ENCODE measurements at places on chromosomes 11 and 22.

GRCh38 chr22:32754413-32755041 lies 47.0 kb upstream of the TIMP3 start:
- DNase-seq: no peak

DNA sequence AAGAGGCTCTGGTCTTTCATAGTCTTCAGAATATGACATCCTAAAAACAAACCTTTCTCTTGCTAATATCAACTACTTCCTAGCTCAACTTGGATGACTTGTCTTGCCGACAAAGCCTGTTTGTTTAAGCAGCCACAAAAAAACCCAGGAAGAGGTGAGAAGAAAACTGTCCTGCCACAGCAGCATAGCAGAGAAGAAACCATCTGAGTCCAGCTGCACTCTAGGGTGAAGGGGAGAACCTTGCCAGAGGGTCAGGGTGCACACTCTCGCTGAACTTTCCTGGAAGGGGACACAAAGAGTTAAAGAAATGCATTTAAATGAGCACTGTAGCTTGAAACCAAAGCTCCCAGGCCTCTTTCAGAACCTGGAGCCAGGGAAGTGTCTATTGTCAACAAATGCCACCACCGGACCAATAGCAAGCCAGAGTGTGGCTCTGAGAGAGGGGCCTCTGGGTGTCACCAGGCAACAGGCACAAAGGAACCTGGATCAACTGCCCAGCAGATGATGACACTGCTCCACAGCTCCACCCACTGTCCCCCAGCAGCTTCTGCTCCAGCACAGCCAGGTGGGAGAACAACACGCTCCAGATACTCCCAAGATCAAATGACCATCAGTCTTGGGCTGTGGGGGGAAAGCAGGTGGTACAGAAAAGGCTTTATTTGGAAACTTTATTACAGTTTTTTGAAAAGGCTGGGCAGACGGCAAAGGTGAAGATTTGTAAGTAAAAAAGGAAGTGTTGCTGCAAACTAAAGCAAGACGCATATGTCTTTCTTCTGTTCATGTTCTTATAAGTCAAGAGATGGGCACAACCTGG lies 105.7 kb downstream of the RASSF10 start:
- DNase-seq: no peak

DNA sequence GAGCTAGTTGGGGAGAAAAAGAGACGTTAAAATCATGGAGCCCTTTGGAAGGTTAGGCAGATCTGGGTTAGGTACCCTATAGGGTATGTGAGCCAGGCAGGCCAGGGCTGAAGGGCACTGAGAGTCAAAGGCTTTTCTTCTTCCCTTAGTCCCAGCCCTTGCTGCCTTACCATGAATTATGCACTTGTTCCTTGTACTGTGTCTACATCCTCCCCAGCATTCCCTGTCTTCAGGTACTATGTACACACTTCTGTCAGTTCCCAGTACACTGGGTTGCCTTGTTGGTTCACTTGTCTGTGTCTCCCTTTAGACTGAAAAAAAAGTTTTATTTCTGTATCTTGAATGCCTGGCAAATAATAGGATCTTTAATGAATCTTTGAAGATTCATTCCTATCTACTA lies 16.9 kb downstream of the RNF185 start:
- no peak for DNase-seq

DNA sequence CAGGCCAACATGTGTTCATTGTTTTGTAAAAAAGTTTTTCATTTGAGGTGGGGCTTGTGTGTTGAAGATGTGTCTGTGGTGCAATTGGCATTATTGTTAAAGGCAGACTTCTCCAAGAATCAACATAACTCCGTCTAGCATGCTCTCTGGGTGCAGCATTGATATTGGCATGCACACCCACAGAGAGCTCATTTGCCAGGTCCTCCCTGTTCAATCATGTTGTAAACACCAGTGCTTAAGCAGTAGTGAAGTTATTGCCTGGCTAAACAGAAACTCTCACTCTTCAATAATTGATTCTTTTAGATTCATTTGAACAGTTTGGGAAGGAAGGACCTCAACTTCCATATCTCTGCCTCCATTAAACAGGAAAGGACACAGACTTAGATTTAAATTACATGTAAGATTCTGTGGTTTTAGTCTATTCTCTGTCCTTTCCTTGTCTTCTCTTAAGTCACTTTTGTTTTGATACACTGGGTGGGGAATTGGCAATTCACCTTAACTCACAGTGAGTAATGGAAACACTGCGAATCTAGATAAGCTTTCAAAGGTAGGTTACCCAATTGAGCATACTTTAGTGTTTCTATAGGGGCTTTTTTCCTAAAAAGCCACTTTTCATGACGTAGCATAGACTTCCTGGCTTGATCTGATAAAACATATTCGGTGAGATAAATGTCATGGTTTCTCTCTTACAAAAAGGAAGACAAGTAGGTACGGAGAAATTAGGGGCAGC lies 30.8 kb upstream of the EXPH5 start:
- no peak for DNase-seq

- no peak for DNase-seq
These were observed 6.9 kb downstream of the FXYD6 start for GRCh38 chr11:117869604-117870003.

- DNase-seq: no peak
These were observed 21.7 kb upstream of the PRDM10 start for GRCh38 chr11:130024361-130024760.

- peak; percentile 52 for DNase-seq
These were observed 44.7 kb downstream of the ABTB2 start for GRCh38 chr11:34313099-34313517.

DNA sequence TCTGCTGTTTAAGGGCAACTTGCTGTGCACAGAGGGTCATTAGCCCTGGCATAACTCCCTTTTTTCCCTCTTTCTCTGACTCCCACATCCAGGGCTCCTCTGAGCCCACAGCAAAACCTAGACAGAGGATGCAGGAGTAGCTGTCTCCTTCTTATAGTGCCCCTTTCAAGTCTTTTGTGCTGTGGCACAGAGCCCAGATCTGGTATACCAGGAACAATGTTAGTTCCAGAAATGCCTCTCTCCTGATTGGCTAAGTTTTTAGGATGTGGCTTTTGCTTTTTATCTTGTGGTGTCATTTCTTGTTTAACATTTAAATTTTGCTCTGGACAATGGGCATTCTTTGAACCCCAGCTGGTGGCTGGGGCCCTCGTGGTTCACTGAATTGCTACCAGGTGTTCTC lies 25.6 kb upstream of the RRM1 start:
- DNase-seq: no peak

DNA sequence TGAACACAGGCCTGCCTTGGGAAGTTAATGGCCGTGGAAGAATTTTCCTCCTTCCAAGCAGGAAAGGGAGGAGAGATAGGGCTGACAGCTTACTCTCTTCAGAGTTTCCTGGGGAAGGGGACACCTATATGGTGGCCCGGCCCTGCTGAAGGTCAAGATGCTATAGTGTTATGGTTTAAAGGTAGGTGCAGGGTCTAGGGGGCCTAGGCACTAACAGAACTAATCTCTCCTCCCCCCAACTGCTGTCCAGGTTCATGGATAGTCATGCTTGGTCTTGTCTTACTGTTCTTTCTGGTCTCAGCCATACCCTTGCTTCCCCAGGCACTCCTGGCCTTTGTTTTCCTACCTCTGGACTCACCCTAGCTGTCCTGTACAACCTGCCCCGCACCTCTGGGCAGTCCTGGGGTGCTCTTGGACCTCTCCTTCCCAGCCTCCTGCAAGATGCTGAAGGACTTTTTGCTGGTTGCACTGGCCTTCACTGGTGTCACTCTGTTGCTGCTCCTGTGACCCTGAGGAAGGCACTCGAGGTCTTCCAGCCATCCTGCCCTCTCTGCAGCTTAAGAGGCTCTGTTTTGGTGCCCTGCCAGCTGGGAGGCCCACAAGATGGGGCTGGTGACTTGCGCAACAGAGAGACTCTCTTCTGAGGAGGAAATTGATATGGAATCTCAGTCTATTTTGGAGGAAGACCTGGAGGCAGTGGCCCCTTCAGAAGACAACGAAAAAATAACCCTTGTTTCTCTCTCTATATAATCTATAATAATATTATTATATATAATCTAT lies 17.9 kb downstream of the SEC14L3 start:
- no peak for DNase-seq

DNA sequence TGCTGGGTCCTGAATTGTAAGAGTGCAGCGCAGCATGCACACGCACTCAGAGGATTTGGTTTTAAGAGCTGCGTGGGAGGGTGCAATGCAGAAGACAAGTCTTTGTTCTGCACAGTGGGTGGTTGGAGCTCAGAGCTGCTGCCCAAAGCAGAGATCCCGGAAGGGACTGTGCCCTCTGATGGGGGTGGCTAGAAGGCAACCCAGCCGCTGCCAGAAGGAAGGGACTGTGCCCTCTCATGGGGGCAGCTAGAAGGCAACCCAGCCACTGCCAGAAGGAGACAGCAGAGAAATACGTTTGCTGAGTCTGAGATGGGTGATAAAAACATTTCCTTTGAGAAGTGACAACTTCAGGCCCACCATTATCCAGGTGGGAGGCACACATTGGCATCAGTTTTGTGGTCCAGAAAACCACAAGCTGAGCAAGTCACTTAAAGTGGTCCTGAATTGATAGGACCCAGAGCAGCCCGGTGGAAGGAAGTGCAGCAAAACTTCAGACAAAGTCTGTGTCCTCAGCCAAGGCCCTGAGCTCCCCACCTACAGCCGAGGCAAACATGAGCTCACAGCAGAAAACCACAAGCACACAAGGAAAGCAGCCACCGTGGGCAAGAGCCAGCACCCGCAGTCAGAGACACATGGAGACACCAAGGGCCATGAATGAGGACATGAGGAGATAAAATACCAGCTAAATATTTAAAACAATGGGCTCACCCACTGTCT lies 4.3 kb downstream of the KRTAP5-6 start:
- DNase-seq: no peak

DNA sequence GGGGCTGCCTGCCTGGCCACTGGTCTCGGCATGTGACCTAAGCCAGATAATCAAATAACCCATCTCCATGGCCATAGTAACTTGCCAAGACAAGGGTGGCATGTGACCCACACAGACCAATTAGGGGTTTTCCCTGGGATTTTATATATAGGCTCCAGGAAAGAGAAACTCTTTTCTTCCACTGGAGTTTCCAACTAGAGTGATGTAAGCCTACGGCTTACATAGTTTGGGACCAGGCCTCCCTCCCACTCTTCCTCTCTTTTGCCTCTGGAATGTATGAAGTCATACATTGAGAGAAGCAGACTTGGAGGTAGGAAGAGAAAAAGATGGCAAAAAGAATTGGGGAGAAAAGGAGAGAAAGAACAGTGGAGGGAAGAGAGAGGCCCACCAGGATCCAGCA lies 84.6 kb upstream of the LDLRAD3 start:
- DNase-seq: no peak

GRCh38 chr22:30705710-30706651 lies 11.3 kb downstream of the OSBP2 start:
- DNase-seq: no peak

- DNase-seq: no peak
These were observed 10.7 kb upstream of the GTSE1 start for GRCh38 chr22:46286006-46286405.

All from germinal center (tissue), 1 donor.